Vagina (tissue), 2 donors: ENCODE measurements at places on chromosomes 16 and 17.

DNA sequence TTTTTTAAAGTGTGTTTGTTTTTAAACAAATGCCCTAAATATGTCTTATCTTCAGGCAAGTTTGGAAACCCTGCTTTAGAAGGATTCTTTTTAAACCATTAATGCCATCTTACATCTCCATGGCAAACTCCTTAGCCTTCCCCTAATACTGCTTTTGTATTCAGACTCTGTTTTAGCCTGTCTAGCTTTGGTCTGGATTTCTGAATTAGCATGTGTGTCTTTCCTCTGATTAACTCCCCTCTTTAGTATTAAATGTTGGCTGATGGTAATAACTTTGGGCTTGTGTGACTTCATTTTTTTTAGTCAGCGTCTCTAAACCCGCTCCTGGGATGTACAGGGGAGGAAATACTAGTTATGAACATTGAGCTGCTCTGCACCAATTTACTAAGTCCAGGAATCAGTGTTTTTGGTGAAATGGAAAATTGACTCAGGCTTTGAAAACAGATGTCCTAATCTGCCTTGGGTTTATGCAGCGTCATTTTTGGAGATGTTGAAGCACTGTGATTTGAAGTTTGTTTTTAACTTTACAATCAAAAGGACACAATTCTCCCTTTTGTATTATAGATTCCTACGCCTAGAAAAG, 22.2 kb downstream of the WIPF2 start:
- no peak for DNase-seq

DNA sequence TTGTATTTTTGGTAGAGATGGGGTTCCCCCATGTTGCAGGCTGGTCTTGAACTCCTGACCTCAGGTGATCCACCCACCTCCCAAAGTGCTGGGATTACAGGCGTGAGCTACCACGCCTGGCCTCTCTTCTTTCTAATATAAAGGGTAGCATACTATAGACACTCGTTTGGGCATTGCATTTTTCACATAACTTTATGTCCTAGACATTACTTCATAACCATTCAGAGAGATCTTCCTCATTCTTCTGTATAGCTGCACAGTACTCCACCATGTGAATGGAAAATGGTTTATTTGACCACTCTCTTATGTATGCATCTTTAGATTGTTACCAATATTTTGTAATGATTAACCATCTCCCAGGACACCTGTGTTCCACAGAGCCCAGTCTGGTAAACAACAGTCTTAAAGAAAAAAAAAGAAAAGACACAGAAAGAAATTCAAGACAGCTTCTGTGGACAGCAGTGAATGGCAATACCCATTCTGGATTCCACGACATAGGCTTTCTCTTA, 42.1 kb downstream of the TK2 start:
- no peak for DNase-seq

DNA sequence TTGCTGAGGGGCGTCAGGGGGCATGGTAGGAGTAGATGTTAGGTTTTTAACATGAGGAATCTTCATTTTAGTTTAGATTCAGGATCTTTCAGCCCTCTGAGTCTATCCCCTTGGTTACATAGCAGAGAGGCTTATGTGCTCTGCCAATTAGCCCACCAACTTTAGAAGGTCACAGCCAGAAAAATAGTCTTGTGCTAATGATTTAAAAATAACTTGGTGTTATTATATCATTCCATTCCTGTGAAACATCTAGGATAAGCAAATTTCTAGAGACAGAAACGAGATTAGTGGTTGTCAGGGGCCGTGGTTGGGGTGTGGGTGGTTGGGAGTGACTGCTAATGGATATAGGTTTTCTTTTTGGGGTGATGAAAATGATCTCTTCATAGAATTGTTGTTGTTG, 183.7 kb downstream of the SNX29 start:
- no peak for DNase-seq

DNA sequence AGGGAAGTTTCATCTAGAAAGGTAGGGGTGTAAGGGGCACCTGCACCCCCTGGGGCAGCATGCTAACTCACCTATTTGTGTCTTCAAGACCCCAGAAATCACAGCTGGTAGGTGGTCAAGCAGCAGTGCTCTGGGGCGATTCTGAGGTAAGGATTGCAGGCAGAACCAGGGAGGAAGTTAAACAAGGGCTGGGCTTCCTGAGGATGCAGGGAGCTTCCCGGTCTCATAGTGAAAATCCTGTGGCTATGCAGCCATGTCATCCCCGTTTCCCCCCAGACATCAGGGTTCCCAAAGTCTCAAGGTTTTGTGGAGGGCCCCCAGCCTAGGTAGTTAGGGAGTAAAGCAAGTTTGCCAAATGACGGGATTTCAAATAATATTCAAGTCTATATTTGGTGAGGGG, 78.5 kb downstream of the C16orf78 start:
- no peak for DNase-seq

DNA sequence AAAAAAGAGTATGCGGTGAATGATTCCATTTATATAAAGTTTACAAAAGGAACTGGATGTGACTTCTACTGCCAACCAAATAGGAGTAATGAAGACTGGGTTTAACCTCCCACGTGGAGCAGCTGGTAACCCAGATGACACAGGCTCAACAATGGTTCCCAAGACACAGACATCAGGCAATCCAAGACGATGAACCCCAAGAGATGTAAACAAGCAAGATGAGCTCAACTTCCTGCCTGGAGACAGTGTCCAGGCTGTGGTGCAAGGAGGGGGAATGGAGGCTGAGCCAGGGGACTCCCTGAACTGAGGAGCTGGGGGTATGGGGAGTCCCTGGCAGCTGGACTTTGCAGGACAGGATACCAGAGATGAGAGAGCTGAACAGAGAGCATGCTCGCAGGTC, 104.7 kb downstream of the LITAF start:
- no peak for DNase-seq

- no peak for DNase-seq
Observed at GRCh38 chr16:17511340-17511739, 40.6 kb upstream of the XYLT1 start.

- DNase-seq: no peak
Observed at GRCh38 chr17:52147872-52148271, 10.6 kb downstream of the CA10 start.

DNA sequence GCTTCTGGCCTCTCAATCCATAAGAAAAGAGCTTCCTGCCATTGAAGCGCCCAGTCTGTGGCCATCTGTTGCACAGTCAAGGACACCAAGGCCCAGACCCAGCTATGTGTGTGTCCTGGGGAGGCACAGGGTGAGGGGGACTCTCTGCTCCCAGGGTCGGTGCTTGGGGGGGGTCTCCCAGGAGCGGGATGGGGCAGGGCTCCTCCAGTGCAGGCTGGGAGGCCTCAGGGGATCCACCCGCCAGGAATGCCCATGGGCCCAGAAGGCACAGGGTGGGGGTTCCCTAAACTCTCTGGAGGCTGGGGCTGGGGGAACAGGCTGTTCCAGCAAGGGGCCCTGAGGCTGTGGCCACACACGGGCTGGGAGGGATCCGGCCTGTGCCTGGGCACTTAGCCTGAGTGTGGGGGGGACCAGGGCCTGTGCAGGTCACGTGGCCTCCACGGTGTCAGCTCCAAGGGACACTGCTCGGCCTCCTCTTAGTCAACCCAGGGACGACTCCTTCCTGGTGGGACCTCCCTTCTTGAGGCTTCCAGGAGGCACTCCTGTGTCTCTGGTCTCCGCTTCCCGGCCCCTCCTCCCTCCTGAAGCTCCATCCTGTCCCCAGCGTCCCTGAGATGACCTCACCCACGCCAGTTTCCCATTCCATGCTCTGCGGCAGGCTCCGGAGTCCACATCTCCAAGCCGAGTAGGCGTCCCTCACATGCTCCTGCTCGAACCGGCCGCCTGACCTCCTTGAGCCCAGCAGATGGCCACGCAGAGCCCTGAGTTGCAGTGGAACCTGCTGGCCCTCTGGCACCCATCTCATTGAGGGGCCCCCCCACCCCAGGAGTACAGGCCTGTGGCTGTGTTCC, 23.1 kb upstream of the BAHCC1 start:
- no peak for DNase-seq

DNA sequence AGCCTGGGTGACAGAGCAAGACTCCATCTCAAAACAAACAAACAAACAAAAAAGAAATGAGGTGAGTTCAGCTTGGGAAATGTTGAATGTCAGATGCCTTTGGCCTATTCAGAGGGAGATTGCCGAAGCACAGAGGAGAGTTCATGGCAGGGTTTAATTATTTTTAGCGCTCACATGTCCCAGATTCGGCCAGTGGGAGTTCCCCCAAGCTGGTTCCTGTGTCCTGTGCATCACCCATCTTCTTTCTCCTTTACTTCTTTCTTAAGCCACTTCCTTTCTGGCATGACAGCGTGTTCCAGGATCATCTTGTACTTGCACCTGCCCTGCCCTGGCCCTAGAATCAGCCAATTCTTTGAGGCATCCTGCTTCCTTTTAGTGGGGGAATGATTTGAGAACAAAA, 9.2 kb downstream of the MPV17L start:
- DNase-seq: no peak

DNA sequence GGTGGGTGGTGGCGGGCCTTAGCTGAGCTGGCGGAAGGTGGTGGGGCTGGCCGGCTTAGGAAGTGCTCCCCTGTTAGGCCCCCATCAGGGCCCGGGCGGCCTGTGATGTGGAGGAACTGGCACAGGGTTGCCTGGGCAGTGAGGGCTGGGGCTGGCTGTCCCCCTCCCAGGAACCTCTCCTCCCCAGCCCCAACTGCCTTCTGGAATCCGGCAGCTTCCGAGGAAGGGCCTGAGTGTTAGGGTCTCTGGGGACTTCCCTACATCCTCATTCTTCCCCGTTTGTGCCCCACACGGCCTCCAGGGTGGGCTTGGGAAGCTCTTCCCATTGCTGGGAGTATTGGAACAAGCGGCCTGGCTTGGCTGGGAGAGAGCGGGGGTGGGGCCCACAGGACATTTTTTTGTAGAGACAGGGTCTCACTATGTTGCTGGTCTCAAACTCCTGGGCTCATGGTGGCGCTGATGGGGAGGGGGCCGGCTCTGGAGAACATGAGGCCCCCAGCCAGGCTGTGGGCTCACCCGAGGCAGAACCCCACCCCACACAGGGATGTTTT, 89.9 kb upstream of the CIBAR2 start:
- DNase-seq: no peak

GRCh38 chr16:89084411-89084810, 9.2 kb upstream of the ACSF3 start:
- no peak for DNase-seq

GRCh38 chr16:29961479-29962343, at the start of gene TMEM219:
Gene TMEM219, plus strand, starts transcription at chr16:29962079. Its CDS starts 1,065 bp downstream, at chr16:29963144.
- DNase-seq: no peak

- DNase-seq: no peak
Observed at GRCh38 chr17:45851464-45851863, 6.8 kb downstream of the SPPL2C start.

- no peak for DNase-seq
Observed at GRCh38 chr17:17379197-17379991, 76.2 kb downstream of the NT5M start.

DNA sequence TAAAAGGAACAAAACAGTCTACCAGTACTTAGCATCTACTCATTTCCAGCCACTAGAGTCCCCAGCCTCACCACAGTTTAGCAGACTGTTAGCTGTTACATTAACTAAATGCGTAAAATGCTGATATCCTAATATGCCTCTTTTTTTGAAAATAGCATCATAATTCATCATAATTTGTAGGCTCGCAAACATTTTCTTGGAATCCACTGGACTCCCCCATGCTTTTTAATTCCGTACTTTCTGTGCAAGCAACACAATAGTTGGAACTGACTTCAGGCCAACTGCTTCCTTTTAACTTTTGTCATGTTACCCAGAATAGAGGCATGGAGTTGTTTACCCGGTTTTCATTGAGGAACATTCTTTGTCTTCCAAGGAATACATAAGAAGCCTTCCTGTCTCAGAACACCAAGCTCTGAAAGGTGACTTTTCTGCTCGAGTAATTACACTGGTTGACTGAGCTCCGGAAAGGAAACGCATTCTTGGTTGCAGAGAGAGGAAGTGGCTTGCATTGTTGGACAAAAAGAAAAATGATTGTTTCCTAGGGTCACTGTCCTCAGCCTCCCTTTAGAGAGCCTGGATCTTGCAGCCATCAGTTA, 30.9 kb upstream of the SEC14L1 start:
- DNase-seq: no peak

GRCh38 chr16:48622456-48623303, 12.7 kb upstream of the N4BP1 start:
- DNase-seq: no peak

GRCh38 chr17:72560303-72561247, 439.8 kb downstream of the SOX9 start:
- no peak for DNase-seq

- no peak for DNase-seq
Observed at GRCh38 chr16:5328546-5328945, 231.0 kb upstream of the EEF2KMT start.

DNA sequence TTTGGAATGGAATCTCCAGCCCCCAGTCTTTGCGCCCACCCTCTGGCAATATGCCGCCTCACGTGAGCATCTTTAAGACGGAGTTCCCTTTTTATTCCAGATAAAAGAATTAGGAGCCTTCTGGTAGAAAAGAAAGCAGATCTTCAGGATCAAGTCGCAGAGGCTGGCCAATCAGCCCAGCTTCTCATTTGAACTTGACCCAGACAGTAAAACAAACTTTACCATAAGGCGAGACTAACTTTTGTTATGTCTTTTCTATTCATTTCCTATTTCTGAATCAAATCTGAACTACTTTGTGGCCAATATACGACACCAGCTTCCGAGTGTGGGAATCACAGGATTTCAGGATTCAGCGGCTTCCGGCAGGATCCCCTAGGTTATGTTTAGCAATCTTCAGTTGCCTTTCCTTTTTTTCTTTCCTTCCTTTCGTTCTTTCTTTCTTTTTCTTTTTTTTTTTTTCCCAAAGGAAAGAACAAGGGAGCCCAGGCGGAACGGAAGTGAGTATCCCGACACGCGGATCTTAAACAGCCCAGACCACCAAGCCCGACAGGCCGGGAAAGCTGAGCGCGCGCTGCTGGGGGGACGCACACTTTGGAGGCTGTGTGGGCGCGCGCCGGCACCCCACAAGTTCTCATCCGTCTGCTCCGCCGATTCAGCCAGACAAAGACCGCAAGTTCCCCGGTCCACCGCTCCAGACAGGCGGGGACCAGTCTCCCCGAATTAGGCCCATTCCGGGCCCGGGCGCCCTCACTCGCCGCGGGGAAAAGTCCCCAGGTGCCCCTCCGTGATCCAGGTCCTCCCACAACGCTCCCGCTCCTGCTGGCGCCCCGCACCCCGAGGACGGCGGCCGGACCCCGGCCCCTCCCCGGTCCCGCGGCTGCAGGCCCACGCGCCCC, 633 bp downstream of the TBC1D16 start:
- DNase-seq: no peak

DNA sequence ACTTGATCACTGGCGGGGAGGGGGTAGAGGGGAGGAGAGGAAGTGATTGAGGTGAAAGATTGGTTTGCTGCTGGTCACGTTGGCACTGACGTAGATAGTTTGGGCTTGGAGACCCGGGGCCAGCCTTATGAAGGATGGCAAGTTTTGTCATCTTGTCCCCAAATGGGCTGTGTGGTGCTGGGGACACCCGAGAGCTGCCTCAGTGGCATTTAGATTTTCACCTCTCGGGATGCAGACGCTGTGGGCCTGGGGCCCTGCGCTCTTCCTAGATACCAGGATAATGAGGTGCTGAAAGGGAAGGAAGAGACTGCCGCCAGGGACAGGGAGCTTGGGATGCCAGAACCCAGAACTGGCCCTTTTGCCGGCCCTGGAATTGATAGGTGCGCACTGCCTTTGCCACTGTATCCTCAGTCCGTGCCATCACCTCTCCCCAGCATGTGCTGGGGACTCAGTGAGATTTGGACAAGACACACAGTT, 1.4 kb upstream of the SOCS3 start:
- DNase-seq: no peak

GRCh38 chr17:70863436-70864248, 694.3 kb downstream of the KCNJ2 start:
- DNase-seq: no peak
